ENCODE measurements at places on chromosomes 3 and 15.

GRCh38 chr3:196949750-196950149, 7.4 kb upstream of the NCBP2 start:
- DNase-seq, result no peak

- no peak for DNase-seq
These were observed 60.1 kb upstream of the PRR23E start for GRCh38 chr3:127132876-127133275.

DNA sequence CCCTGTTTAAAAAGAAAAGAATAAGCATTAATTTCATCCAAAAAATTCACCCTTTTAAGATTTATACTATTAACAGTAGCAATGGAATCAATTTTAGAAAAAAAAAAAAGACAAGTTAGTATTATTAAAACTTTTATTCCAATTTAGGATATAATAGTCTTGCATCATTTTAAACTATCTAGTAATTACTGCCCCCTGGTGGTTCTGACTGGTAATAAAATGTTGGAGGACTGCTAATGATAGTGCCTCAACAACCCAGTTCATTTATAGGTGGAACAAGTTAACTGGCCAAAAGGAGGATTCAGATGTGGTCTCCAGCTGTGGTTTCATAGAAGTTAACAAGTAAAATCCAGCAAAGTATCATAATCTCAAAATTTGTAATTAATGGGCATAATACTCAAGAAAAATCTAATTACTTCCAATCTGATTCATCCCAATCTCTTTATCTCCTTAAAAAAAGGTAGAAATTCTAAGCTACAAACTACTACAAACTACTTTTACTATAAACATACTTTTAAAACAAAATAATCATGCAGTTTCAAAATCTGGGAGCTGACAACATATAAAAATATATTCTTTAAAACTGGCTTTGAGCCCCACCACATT, 30.7 kb upstream of the WDR49 start:
- peak; percentile 35 for DNase-seq

- DNase-seq, result no peak
These were observed 262.7 kb downstream of the ZBTB20 start for GRCh38 chr3:114884213-114884923.

- no peak for DNase-seq
These were observed 211.7 kb downstream of the ABHD5 start for GRCh38 chr3:43902415-43902814.

GRCh38 chr3:52714335-52715302, 8.7 kb downstream of the SPCS1 start:
- no peak for DNase-seq

GRCh38 chr3:6467186-6467585, 393.7 kb upstream of the GRM7 start:
- DNase-seq, result no peak

- DNase-seq, result no peak
These were observed 2.9 kb downstream of the PCOLCE2 start for GRCh38 chr3:142886021-142886420.

- no peak for DNase-seq
These were observed 58.1 kb downstream of the SLC6A6 start for GRCh38 chr3:14460342-14461005.

- DNase-seq, result no peak
These were observed 122.6 kb downstream of the OSBPL10 start for GRCh38 chr3:31858439-31858838.

DNA sequence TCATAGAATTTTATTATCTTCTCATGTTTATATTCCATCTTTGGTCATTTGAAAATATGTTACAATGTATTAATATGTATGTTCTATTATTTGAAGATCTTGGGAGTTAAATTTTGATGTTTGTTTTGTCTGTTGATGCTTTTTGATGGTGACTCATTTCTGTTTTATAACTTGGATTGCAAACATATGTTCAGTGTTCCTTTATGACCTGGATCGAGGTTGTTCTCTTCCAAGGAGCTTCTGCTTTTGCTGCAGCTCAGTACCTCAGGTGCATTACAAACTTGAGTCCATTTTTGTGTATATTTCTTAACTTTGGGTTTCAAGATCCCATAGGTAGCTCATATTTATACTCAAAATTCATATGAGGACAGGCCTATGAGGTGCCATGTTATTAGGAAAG, 37.1 kb downstream of the ESYT3 start:
- DNase-seq, result no peak

DNA sequence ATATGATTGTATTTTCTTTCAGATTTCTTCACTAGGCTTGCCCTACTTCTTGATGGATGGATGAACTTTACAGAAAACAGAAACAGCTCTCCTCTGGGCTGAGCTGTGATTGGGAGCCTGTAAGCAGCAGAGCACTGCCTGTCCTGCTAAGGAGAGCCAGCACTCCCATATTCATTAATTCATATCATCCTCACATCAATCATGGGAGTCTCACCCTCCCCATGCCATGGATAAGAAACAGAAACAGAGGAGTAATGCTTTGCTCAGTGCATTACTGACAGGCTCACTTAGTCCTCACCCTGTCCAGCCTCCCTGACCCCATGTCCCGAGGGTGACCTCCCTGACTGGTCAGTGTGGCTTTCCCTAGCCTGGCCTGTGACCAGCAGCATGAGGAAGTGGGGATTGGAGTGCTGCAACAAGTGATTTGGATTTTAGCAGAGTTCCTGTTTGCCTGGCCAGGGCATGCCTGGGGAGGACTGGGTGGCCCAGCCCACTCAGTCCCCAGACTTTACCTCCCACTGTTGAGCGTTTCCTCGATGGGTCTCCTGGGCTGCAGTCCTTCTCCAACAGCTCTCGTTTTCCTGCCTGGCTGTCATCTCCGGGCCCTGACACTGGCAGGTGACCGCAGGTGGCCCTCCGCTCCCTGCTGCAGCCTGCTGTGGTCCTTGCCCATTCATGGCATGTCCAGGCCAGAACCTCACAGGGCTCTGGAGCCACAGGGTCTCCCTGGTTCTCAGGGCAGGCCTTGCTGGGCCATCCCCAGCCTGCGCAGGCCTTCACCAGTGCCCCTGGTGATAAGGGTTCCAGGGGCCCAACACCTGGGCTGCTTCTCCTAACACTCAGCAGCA, 1.3 kb upstream of the TMIE start:
- DNase-seq, result no peak

DNA sequence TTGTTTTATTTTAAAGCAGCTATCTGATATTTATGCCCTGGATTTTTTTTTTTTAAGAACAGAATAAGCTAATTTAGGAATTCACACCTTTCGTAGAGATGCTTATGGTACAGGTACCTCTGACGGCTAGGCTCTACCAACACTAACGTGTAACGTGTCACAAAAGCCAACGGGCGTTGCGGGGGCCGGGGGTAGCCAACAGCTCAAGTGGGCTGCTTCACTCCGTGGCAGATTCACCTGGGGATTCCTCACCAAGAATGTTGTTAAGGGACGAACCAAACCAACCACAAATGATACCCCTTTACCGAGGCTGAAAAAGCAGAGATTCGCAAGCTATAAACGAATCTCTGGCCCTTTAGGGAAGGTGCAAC, 1.0 kb downstream of the TMCC1 start:
- no peak for DNase-seq

- no peak for DNase-seq
These were observed 70.6 kb downstream of the USF3 start for GRCh38 chr3:113625834-113626233.

- no peak for DNase-seq
These were observed 202.9 kb upstream of the PROK2 start for GRCh38 chr3:71987828-71988227.

DNA sequence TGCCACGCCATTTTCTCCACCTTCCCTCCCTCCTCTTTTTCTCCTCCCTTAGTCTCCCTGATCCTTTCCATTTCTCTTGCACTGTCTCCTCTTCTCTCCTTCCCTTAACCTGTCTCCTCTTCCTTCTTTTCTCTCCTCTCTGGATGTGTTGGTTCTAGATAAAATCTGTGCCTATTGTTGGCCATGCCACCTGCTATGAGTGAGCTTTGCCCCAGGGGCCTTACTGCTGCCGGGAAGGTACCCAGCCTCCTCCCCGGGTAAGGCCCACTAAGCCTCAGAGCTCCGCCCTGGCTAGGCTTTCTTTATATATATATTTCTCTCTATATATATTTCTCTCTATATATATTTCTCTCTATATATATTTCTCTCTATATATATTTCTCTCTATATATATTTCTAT, 14.7 kb downstream of the GPD1L start:
- no peak for DNase-seq

DNA sequence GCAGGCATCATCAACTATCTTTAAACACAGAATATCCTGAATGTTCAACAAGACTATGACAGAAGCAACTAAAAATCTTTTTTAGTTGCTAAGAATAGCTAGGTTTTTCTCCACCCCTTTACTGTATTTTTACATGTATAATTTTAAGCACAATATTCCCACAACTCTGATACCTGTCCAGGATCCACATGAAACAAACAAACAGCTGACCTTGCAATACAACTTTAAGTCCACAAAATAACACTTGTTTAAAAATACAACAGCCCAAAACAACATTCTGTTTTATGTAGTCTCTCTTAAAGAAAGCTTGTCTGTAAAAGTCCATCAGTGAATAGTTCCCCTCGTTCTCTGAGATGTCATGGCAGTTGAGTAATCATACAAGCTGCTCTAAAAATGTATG, 41.1 kb downstream of the IFT57 start:
- DNase-seq, result no peak

- DNase-seq, result no peak
These were observed 19.4 kb upstream of the IL20RB start for GRCh38 chr3:136938334-136938733.

GRCh38 chr3:52400275-52400793, 44.6 kb downstream of the SEMA3G start:
- no peak for DNase-seq

- no peak for DNase-seq
These were observed 124.9 kb upstream of the TLE3 start for GRCh38 chr15:70222606-70223005.

- no peak for DNase-seq
These were observed 13.1 kb downstream of the CMTM7 start for GRCh38 chr3:32404714-32405113.

GRCh38 chr15:24772686-24773373, 97.3 kb downstream of the NPAP1 start:
- peak; percentile 65 for DNase-seq

DNA sequence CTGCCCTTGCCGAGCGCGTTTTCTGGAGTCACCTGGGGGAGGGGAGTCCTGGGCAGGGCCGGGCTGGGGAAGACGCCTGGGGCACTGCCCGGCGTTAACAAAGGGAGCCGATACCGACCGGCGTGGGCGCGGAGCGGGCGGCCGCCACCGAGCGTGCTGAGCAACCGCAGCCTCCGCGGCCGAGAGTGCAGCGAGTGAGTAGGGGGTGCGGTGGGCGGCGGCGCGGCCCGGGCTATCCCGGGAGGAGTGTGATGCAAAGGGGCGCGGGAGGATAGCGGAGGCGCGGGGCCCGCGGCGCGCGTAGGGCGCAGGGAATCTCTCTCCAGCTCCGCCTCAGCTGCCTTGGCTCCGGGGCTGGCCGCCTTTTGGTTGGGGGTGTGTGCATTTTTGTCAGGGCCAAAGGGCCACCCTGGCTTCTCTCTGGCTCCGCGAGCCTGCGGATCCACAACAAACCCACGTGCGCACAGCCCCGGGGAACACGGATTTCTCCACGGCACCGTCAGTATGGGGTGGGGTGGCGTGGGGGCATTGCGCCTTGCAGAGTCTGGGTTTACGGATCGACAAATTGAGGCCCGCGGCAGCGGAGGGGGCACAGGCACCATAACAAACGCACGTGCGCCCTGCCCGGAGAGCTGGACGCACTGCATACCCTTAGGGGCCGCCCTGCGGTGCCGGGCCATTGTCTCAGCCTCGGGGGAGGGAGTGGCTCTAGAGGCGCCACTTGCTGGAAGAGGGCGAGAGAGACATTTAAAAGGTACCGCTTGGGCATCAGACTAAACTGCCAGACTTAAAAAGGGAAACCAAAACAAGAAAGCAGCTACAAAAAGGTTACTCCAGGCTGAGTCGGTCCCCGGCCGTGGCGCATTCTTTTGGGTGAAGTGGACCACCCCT, 560 bp downstream of the ST6GAL1 start:
- DNase-seq, result peak; percentile 48

DNA sequence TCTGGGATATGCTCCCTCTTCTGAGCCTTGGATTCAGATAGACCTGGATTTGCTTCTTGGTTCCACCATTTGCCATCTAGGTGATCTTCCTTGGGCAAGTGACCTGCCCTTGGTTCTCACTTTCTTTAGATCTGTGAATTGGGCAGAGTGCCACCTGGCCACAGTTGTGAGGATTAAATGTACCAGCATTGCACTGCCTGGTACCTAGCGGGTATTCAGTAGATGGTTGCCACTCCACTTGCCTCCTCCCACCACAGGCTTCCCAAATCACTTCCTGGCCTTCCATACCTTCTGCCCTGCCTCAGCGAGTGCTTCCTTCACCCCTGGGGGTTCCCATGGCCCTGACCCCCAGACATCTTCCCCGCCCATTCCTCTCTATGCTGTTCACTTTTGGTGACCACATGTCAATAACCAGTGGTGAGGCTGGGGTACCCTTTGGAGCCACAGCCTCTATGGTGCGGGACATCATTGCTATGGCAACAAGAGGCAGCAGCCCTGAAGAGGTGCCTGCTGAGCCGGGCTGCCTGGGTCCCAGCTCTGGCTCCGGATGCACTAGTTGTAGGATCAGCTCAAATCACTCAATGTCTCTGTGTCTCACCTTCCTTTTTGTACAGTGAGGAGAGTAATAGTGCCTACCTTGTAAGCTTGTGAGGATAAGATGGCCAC, 40.5 kb downstream of the CMTM7 start:
- DNase-seq, result no peak

DNA sequence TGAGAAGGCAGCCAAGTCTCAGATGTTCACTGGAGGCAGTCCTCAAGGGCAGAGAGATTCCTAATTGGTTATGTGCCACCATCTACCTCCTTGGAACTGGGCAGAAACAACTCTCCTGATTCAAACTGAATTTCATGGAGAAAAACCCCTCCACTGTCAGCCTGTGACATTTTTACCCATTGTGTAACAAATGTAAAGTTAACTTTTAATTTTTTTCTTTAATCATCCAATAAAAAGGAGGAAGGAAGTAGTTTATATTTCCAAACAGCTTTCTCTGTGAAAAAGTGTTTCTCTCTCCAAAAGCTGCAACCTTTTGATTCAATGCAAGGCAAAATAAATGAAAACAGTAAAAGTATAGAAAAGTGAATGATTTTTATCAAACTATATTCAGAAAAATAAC, 510 bp upstream of the COLQ start:
- DNase-seq, result no peak

DNA sequence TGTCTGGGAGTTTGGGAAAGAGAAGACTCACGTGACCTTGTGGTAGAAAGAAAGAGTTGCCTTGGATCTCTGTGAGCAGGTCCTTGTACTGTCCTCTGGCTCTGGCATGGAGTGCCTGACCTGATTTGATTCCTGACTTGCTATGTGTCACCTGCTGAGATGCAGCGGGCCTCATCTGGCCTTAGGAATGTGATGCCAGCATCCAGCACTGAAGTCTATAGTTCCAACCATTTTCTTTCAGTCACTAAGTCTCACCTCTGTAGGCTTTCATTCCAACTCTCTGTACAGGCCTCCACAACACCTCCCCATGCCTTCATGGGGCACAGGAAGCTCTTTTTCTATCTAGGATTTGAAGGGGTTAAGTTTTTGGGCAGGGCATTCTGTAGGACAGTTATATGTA, 12.1 kb upstream of the OXSR1 start:
- DNase-seq, result no peak

- no peak for DNase-seq
These were observed 19.2 kb downstream of the BLOC1S6 start for GRCh38 chr15:45606413-45606812.
